ENCODE measurements at places on chromosomes 4 and X. TPM values are rescaled to one million over a fixed set of nuclear protein-coding genes. Genes with fewer than 3 reads are reported as not detected.

CCDC110 gene
- total RNA-seq, result 0.44 TPM

TMPRSS11A gene
- total RNA-seq, result not detected

C1QTNF7 gene
- 10.7 TPM for total RNA-seq

ZNF595 gene
- 14.6 TPM for total RNA-seq

AR gene
- total RNA-seq, result 5.0 TPM

KCND1 gene
- 1.8 TPM for total RNA-seq

SFRP2 gene
- total RNA-seq, result 39.5 TPM

OTOP1 gene
- total RNA-seq, result not detected

DNA sequence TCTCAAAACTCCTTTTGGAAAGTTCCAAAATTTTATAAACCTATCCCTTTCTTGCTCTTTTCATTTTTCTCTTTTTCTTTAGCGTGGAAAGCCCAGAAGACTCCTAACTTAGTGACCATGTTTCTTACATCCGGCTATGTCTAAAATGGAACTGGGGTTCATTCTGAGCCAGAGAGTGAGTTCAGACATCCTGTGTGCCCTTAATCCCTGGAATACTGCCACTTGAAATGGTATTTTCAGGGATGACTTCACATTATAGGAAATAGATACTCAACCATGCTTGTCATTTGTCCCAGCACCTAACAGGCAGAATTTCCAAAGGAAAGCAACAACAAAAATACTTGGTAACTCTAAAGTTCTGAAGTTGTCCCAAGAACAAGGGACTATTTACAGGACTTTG lies 379.6 kb downstream of the ARHGAP24 start:
- DNase-seq, result no peak

DNA sequence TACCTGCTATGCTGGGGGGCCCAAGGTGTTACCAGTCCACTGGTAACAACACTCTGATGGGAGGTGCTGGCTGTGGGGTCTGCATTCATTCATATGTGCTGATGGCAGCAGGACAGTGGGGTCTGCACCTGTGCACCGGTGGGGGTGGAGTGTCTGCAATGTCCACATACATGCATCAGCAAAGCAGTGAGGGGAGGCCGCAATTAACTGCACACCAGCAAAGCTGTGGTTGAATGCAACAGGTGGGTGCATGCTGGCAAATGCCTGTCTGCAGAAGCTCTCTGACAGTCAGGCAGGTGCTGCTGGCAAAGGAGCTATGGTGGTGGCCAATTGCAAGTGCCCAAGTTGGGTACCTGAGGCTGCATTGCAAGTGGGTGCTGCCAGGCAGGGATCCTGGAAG lies 426.5 kb upstream of the FMR1 start:
- DNase-seq, result no peak

DNA sequence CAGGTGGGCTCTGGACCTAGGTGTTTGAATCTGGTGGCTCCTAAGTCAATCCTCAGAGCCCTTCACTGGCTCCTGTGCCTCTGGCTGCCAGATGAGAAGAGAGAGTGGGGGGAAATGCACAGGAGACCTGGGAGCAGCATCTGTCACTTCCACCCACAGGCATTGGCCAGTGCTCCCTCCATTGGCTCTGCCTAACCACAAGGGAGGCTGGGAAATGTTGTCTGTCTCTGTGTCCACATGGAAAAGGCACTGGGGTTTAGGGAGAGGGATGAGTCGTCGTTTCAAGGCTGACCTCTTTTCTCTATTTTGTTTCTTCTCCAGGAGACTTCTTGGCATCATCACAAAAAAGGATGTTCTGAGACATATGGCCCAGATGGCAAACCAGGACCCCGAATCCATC lies 76.4 kb downstream of the CLCN4 start:
- no peak for DNase-seq

DNA sequence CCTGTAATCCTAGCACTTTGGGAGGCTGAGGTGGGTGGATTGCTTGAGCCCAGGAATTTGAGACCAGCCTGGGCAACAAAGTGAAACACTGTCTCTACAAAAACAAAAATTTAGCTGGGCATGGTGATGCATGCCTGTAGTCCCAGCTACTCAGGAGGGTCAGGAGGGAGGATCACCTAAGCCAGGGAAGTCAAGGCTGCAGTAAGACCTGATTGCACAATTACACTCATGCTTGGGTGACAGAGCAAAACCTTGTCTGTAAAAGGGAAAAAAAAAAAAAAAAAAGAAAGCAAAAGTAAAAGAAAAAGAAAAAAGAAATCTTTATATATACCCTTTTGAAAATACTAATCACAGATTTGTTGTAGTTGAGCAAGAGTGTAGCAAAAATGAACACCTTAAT lies 801.0 kb upstream of the IGFBP7 start:
- no peak for DNase-seq

DNA sequence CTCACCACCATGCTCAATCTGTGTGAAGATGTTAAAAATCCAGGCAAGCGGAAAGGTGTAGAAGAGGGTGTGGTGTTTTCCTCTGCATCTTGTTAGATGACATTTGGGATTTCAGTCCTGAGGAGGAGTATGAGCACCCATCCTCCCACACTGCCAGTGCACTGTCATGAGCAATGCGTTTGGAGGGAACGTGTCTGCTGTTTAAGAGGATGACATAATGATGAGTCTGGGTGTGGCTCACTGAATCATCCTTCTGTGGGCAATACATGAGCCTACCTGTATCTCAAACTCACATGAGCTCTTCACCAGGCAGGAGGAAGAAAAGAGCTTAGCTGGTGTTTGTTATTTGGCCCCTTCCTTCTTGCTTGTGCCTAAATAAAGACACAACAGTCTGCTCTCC lies 67.9 kb upstream of the ARX start:
- no peak for DNase-seq

- no peak for DNase-seq
These were observed 144.4 kb downstream of the NHS start for GRCh38 chrX:17519358-17519757.

DNA sequence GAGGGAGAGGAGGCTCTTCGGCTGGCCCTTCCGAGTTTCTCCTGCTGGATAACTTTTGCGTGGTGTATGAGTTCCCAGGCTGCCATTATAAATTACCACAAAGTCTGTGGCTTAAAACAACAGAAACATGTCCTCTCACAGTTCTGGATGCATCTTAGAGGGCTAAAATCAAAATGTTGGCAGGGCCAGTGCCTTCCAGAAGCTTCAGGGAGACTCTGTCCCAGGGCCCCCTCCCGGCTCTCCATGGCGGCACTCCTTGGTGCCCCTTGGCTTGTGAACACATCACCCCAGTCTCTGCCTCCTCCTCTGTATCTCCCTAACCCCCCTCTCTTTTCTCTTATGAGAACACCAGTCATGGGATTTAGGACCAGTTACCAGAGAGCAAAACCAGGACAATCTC lies 23.3 kb upstream of the PPP2R2C start:
- no peak for DNase-seq

- DNase-seq, result no peak
These were observed 88.9 kb upstream of the CLDN34 start for GRCh38 chrX:9878146-9878820.

DNA sequence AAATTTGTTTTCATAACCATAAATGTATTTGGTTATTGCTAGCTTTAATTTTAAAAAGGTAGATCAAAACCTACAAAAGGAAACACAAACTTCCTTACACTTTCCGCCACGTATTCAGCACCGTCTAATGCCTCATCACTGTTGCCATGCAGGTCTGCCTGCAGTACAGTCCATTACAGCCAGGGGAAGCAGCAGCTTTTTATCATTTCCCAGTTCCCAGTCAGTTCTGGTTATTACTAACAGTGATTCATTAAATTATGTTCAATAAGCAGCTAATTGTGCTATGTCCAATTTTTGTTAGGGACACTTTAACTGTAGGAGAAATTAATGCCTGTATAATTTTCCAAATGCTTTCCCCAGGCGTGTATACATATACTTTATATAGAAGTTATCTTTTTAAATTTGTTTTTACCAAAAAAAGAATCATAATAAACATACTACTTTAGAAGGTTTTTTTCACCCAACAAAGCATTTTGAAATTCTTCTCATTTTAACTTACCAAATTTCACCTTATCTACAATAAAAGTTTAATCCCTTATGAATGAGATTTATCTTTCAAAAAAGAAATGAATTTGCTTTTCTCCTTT lies 93.3 kb downstream of the ANXA3 start:
- DNase-seq, result no peak

- DNase-seq, result no peak
These were observed 3.1 kb downstream of the LEF1 start for GRCh38 chr4:108165586-108165985.

- no peak for DNase-seq
These were observed 10.3 kb upstream of the DCTD start for GRCh38 chr4:182927505-182927904.
